ENCODE measurements at places on chromosomes 7 and 10.

GRCh38 chr10:72080042-72080975 is 8.0 kb downstream of the SPOCK2 start:
- DNase-seq: no peak

DNA sequence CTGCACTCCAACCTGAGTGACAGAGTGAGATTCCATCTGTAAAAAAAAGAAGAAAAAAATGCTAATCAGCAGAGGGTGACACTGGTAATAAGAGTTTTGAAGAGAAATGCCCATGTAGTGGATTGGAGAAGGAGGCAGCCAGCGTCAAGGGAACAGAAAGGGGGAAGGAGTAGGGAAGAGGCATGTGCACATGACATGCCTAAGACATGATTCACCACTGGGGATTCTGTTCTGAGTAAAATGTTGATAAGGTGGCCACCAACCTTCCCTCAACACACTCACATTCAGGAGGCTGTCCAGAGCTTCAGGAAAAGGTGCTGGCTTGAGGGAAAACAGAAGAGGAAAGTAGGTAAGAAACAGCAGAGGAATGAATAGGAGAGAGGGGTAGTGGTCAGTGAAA is 39.9 kb downstream of the AKR1D1 start:
- no peak for DNase-seq

- no peak for DNase-seq
Observed at GRCh38 chr10:101287183-101287996, 58.1 kb upstream of the LBX1 start.

DNA sequence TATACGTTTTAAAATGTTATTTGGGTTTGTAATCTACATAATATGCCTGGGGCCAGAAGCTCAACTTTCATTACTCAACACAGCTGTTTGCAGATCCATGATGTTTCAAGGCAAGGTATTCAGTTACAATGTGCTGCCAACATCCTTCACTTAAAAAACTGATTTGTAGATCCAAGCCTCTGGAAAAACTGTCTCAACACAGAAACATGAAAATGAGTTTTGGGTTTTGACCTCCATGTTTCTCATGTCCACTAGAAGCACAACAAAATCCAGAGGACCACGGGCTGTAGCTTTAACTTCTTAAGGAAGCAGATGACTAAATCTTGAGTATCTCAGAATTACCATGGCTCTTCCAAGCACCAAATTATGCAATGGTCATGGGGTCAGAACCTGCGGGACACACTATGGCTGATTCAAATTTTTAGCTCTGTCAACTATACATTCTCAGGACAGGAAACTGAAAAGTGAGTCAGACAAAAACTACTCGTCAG is 247.1 kb upstream of the GRB10 start:
- no peak for DNase-seq

- no peak for DNase-seq
Observed at GRCh38 chr7:79046061-79046460, 407.4 kb downstream of the MAGI2 start.

DNA sequence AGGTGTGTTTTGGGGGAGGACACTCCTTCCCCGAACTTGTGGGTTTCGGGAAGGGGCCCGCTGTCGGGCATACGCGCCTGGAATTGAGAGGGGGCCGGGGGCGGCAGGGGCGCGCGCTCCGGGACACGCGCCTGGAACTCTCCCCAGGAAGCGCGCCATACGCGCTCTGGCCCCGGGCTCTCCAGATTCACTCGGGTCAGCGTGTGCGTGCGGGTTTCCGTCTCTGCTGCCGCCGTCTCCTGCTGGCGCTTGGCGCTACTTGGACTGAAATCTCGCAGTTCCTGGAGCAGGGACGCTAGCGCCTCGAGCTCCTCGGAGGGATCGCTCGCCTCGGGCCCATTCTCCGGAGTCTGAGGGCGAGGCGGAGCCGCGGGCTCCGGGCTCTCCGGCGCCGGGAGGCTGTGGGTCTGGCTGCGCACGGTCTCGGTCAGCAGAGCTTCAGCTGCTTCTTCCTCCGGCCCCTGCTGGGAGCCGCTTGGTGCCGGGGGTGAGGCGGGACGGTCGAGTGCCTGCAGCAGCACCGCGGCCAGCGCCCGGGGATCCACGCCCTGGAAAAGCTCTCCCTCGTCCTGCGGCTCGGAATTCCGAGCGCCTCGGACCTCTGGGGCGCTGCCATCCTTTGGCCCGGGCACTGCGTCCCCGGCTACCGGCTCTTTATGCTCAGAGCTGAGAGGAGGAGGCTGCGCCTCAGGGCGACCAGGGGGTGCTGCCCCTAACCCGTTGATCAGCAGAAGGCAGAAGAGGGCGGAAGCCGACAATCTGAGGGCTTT is 1.1 kb downstream of the VGF start:
- no peak for DNase-seq
